ENCODE measurements at places on chromosomes 12 and 14.

DNA sequence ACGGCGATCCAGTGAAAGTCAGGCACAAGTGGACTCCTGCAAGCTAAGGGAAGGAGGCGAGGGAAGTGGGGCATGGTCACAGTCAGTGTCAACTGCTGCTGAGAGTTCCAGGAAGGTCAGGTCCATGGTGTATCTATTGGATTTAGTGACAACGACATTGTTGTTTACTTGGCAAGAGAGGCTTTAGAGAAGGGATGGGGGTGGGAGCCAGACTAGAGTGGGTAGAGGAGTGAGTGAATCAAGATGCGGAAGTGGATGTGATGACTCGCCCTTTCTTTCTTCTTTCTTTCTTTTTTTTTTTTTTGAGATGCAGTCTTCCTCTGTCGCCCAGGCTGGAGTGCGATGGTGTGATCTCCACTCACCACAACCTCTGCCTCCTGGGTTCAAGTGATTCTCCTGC is 12.5 kb downstream of the P2RX7 start:
- peak; percentile 15 for DNase-seq

GRCh38 chr14:75648066-75648838 is 12.4 kb downstream of the ERG28 start:
- DNase-seq, result no peak

GRCh38 chr14:89288114-89288513 is 128.9 kb downstream of the FOXN3 start:
- DNase-seq, result no peak

GRCh38 chr12:15526033-15526432 is 203.7 kb downstream of the PTPRO start:
- no peak for DNase-seq

- DNase-seq, result no peak
These were observed 40.7 kb upstream of the MTERF2 start for GRCh38 chr12:107027636-107028053.

DNA sequence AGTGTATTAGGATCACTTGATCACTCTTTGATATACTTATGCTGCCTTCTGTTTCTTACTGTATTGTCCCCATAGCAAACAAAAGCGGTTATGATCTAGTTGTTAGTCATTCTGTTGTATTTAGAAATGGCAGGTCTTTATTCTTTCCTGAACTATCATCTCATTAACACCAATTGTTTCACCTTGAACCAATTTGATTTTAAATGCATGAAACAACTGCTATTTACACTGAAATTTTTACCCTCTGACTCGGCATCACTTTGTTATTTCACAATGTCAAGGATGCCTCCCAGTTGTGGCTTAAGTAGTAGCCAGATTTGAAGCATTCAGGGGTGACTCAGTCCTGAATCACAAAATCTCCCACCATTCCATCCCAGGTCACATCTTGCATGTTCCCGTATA is 303.5 kb downstream of the EGLN3 start:
- no peak for DNase-seq

DNA sequence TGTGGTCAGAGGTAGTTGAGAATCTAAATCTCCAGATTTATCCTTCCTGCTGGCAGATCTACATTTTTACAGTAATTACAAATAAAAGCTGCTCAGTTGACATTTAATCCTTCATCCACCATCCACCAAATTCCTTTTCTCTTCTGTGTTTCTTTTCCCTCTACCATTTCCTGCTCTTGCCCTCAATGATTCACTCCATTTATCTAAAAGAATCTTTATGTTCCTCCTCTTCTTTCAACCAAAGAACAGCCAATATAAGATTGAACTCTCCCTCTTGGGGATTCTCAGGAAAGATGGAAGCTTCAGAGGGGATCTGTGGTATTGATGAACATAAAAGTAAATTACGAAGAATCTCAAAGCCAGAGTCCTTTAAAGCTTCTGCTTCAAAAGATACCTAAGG is 4.4 kb downstream of the MAP4K5 start:
- DNase-seq, result no peak

DNA sequence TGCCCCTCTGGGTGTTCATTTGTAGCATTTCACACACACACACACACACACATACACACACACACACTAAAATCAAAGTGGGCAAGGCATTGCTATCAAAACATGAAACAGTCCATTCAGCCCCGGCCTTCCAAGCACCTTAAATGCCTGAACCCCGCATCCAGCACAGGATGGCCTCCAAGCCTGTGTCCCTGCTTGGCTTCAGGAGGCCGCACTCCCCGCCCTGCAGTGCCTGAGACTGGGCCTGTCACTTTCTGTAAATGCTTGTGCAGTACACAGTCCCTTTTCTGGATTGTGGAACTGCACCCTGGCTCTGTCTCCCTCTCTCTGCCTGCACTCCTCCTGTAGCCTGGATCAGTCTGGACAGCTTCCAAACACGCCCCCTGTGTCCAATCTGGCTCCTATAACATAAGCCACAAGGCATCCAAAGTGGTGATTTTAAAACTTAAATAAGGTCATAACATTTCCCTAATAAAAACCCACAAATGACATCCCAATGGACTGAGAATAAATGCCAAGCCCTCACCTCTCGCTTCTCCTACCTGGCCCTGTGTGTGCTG is 972.2 kb upstream of the TMEM132C start:
- no peak for DNase-seq

DNA sequence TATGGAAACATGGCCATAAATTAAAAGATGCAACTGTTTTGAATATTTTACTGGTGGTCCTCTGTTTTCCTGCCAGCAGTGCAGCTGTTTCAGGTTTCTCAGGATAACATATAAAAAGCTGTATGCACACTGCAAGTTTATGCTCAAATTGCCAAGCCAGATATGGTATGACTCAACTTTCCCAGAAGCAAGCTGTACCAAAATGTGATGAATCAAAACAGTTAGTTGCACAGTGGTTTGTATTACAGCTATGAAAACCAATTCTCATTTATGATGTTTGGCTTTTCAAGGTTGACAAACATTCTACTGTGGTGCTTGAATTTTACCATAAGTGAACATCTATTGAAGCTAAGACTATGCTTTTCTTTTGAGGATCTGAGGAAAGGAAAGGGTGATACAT is 15.5 kb downstream of the TRMT5 start:
- DNase-seq, result no peak

DNA sequence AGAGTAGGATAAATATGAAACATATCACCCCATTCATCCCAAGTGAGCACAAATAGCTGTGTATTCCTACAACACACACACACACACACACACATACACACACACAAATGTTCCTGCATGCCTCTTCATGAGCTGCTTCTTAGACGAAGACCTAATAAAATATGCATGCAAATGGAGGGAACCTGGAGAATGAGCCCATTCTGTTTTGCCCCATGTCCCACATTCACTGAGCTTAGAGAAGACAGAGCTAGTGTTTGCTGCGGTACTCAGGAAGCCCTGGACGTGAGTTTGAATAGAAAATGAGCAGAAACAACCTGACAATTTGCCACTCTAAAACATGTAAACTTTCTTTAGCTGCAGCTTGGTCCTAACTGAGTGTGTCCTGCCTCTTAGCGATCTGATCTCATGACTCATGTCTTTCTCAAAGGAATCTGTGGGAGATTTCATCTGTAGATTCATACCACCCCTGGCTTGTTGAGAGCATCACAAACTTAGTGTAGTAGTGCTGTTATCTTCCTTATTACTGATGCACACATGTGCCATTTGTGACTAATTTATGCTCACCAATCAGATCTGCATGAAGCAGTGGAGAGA is 86.8 kb downstream of the ITPR2 start:
- no peak for DNase-seq

- DNase-seq, result no peak
These were observed 28.8 kb upstream of the C2CD5 start for GRCh38 chr12:22573181-22573580.

- DNase-seq, result no peak
These were observed 49.8 kb downstream of the SDR9C7 start for GRCh38 chr12:56884421-56884820.

DNA sequence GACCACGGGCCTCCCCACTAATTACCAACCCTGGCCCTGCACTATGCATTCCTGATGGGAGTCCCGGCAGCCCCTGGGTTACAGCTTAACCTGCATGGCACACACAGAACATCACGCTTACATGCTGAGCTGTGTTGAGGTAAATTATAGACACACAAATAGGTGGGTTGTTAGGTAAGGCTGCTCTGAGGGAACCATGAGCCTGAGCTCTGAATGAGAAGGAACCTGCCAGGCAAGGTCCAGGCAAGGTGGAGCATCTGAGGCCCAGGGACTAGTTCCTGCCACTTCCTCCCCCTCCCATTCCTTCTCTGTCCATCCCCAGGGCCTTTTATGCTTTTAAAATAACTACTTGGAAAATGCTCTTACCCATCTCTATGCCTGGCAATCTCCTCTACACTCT is 82.7 kb upstream of the ESRRB start:
- DNase-seq, result no peak

DNA sequence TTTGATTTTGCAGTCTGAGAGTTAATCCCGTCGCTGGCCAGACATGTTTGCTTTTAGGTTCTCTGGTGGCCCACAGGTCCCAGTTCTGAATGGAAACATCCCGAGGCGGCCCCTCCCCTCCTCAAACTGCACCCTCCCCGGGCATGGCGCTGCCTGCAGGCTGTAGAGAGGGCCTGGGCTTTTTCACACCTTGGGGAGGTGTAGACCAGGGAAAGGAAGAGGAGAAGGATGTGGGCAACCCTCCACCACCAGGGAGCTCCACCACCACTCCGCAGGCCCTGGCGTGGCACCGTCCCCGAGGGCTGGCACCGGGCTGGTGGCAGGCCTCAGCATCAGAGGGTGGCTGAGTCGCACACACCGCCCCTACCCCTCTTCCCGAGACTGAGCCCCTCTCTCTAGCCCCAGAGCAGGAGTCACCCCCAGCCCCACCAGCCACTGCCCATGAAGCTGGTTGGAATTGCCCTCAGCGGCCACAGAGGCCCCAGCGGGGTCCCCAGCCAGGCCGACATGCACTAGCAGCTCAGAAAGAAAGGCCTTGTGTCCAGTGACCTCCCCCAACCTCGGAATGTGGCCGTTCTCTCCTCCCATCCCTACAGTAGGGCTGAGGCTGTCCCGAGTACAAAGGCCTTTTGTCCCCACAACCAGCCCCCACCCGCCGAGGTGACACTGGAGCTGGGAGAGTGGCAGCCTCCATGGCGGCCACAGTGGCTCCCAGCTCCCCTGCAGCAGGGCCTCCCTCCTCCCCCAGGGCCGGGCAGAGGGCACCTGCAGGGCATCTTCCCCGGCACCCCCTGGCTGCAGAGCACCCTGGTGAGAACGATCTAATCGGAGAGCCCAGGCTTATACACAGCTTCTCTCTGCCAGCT is 23.5 kb upstream of the INF2 start:
- DNase-seq, result peak; percentile 44

Data from activated CD4-positive, alpha-beta T cell treated with anti-CD3 and anti-CD28 coated beads, Interleukin-2, amount 50 U/mL, for 4 hours (primary cell).